Substantia nigra (tissue), 51 donors: ENCODE measurements at places on chromosomes 3 and 15.

DNA sequence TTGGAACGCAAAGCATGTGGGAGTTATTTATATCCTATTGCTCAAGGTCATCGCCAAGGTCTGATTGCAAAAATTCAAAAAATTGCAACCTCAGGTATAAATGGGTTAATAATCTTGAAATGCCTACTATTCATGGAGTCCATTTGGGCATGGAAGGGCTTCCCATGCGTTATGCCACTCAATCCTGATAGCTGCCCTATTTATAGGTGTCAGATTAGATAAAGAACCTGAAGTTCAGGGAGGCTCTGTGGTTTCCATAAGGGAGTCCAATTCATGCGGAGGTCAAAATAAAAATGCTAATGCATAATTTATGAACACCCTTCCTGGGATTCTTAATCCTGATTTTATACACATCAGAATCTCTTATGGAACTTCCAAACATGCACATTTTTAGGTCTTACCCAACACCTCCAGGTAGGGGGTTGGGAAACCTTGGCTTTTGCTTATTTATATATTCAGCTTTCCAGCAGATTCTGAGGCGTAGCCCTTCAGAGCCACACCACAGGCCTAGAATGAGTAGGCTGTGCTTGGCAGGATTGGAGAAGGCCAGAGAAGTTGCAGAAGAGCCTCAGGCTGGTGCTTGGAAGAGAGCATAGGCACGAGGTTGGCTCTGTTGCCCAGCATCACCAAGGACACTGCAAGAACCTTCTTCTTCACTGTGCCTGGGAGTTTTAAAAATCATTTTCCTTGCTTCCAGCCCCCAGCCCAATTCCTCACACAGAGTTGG lies 324.4 kb upstream of the CFAP20DC start:
- no peak for DNase-seq

DNA sequence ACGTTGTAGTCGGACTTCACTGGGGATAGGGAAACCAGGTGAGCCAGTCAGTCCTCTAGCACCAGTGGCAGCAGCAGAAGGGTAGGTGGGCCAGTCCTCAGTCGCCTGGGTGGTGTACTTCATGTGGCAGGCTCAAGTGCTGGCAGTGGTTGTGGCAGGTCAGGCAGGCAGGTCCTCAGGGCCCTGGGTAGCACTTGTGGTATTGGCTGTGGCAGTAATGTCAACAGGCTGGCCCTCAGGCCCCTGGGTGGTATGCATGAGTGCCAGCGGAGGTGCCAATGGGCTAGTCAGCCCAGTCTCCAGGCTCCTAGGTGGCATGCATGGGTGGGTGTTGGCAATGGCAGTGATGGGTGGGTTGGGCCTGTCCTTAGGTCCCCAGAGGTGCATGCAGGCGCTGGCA lies 40.6 kb downstream of the FAIM start:
- DNase-seq: no peak

DNA sequence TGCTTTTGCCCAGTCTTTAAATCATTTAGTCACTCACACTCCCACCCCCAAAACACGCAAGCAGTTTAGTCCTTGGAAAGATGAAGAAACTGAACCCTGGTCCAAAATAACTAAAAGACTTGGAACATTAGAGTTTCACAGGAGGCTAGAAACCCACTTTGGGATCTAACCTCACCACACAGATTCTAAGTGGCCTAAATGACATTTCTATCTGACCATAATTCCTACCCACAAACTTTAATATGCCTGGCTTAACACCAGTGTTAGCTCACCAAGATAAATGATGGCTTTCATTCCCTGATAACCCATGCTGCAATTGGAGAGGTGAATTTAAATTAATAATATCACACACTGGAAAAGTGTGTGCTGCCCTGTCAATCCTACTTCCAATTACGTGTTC lies 295.3 kb upstream of the UBE2E2 start:
- DNase-seq: no peak

GRCh38 chr3:2659896-2660295 lies 450.3 kb downstream of the IL5RA start:
- DNase-seq: no peak

- DNase-seq: no peak
Observed at GRCh38 chr3:171876680-171877147, 33.6 kb downstream of the TMEM212 start.

GRCh38 chr15:99719096-99719541 lies 14.1 kb downstream of the LYSMD4 start:
- no peak for DNase-seq

DNA sequence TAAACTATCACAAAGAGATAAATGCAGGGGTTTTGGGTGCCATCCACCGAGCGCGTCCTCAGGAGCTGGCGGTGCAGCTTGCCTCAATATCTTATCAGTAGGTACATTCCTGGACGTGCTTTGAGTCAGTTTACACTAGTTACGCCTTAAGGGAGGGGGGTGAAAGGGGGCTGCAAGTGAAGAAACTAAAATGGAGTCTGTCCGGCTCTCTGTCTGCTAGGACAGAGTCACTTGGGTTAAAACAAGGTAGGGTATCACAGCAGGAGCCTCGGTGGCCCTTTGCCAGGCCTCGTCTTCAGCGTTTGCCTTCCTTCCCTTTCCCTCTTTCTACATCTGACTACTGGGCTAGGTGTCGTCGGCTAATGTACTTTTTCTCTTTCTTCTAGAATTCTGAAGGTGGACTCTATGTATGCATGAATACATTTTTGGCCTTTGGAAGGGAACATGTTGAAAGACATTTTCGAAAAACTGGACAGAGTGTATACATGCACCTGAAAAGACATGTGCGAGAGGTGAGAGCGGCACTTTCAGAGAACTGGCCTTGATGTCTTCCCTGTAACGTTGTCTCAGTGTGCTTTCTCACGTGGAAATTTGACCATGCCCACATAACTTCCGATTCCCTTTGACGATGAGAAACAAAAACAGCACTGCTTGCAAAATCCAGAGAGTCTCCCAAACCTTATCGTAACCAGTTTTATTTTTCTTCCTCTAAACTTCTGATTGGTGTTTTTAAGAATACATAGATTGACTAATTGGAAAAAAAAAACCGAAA lies 28.8 kb downstream of the USP13 start:
- no peak for DNase-seq

GRCh38 chr3:21509731-21510470 lies 241.1 kb downstream of the ZNF385D start:
- DNase-seq: no peak

DNA sequence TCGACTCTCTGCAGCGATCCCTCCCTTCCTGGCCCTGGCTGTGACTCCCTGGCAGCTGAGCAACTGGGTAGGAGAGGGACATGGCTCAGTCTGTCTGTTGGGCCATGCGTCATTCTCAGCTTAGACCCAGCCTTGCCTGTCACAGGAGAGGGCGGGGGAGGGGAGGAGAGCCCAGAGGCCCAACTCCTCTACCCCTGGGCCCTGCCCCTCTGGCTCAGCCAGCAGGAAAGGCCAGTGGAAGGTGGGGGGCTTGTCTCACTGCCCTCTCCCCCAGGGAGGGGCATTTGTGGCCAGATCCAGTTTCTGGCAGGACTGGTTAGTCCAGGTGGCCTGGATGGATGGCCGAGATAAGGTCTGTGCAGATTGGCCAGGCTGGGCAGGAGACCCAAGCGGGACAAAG lies 31.6 kb downstream of the DNAJB8 start:
- no peak for DNase-seq

DNA sequence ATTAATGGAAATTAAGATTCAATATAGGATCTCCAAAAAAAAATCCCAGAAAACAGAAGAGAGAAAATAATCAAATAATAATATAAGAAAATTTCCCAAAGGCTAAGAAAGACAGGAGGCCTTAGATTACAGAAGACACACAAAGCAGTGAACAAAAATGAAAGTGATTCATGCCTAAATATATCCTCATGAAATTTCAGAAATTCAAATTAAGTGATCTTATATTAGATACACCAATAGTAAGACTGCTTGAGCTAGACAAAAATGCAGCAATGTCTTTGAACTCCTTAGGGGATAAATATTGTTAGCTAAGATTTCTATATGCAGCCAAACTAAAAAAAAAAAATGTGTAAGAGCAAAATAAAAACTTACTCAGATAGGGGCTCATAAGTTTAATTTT lies 44.6 kb upstream of the ARPP21 start:
- no peak for DNase-seq

GRCh38 chr15:89912145-89912673 lies 543 bp downstream of the ARPIN start:
- no peak for DNase-seq

DNA sequence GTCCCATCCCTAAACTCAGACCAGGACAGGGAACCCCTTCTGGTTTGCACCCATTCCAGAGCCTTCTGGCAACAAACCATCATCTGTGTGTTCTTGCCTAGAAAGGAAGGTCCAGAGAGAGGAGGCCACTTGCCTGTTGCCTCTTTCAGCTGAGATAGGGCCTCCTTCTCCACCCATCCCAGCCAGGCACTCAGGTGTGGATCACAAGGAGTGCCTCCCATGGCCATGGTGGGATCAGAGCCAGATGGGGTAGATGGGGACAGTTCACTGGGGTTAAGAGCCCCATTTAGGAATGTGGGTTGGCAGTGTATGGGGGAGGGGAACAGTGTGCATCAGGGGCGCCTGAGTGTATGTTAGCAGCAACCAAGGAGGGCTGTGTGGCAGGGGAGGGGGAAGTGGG lies 8.9 kb upstream of the CTDSPL start:
- no peak for DNase-seq

GRCh38 chr15:63043335-63044076 lies 959 bp downstream of the TPM1 start:
- DNase-seq: no peak

DNA sequence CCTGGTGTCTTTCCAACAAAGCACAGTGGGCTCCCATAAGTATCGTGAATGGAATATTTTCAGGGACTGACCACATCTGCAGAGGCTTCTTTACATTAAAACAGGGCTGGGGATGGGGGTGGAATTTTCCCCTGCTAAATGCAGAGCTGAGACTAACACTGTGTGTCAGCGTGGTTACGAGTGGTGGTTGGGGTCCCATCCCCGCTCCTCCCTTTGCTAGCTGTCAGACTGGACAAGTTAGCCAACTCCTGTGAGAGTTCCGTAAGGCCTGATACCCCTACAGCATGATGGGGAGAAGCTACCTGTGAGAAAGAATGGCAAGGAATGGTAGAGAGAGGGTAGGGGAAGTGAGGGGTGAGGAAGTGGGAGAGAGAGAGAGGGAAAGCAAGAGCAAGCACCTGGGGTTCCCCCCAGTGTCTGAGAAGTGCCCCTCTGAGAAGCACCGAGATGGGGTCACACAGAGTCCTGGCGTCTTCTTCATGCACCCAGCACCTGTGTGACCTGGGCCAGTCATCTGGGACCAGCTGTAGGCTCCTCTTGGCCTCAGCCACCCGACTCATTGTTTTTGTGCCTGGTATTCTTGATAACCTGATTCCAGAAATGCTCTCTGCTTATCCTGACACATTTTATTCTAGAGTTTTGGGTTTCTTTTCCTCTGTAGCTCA lies 395.8 kb downstream of the CACNA2D3 start:
- no peak for DNase-seq
